Activated T-helper 1 cell treated with anti-CD3 and anti-CD28 coated beads, Interleukin-12 subunit alpha, Interleukin-12 subunit beta, Interleukin-2, Interleukin-4 antibody, amounts not matched to agents 30 ng/mL and 10 ng/mL and 1 ng/mL, durations not matched to agents 14 hours and 24 hours and 36 hours (primary cell): ENCODE measurements at places on chromosomes 4 and X.

GRCh38 chr4:145565328-145565727 lies 53.9 kb upstream of the MMAA start:
- DNase-seq, result no peak

GRCh38 chr4:138259824-138260223 lies 17.7 kb upstream of the SLC7A11 start:
- DNase-seq, result no peak

DNA sequence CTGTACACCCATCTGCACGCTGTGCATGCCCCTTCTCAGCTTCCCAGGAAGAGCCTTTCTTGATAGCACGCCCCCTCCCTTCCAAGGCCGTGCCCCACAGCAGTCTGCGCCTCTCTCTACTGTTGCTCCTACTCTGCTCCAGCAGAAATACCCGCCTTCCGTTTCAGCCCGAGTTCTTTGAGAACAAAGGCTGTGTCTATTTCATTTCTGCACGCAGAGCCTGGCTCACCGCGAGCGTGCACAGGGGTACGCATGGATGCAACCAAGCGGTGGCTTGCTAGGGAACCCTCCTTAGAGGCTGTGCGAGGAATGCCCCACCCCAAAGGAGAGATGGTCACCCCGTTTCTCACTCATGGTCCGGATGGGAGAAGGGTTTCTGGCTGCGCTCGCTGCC lies 485 bp downstream of the AADAT start:
- no peak for DNase-seq

- DNase-seq, result no peak
Measured at GRCh38 chrX:924017-924416, 288.4 kb downstream of the CRLF2 start.

DNA sequence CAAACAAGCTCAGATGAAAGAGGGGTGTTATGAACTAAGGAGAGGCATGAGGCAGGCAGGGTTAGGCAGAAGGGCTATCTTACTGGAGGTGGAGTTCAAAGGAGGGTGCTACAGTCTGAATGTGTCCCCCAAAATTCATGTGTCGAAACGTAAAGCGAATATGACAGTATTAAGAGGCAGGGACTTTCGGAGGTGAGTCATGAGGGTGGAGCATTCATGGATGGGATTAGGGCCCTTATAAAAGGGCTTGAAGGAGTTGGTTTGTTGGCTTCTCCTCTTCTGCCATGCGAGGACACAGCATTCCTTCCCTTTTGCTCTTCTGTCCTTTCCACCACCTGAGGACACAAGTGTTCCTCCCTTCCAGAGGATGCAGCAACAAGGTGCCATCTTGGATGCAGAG lies 22.9 kb downstream of the APLN start:
- no peak for DNase-seq

DNA sequence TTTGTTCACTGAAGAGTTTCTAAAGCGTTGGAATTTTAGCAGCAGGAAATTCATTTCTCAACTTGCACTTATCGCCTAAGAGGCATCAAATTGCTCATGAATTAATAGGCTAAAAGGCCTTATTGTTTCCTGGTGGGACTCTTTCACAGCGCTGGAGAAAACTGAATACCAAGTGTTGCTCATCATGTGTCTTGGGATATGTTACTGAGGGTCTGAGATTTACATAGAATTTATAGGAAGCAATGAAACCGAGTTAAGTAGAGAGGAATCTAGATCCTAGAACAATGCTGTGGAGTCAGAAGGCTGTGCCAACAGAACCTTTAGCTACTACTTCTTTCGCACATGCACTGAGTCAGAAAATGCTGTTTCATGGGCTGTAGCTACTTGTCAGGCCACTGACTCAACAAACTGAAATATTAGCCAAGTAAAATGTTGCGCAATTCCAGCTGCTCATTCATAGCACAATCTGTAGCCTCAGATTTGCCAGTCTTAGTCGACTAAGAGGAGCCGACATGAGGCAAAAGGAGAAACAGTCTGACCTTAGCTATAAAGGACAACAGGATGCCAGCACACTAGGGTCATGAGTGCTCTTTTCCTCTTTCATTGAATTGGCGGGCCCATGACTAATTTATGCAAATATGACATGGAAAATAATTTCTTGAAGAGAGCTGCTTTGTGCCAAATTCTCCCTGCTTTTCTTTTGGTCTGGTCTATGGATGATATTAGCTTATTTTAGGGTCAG lies 35.9 kb upstream of the CXCL8 start:
- DNase-seq, result no peak
